Stimulated activated CD4-positive, alpha-beta T cell treated with anti-CD3 and anti-CD28 coated beads, Interleukin-12 subunit alpha, Interleukin-12 subunit beta, amount 100 ng/mL, for 4 hours (primary cell): ENCODE measurements at places on chromosomes 16 and 17.

DNA sequence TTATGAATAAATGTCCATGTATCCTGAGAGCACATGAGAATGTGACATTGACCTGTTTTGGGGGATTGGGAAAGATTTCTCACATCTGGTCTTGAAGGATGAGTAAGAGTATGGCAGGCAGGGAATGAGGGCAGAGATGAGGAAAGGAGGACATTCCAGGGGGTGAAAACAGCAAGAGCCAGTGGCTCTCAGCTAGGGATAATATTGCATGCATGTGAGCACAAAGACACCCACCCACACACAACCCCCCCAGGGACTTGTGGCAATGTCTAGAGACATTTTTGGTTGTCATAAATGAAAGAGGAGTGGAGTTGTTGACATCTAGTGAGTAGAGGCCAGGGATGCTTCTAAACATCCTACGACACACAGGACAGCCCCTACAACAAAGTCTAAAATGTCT lies 6.0 kb downstream of the MYO1D start:
- no peak for DNase-seq

- no peak for DNase-seq
These were observed 57.3 kb downstream of the MAF start for GRCh38 chr16:79543219-79543618.

DNA sequence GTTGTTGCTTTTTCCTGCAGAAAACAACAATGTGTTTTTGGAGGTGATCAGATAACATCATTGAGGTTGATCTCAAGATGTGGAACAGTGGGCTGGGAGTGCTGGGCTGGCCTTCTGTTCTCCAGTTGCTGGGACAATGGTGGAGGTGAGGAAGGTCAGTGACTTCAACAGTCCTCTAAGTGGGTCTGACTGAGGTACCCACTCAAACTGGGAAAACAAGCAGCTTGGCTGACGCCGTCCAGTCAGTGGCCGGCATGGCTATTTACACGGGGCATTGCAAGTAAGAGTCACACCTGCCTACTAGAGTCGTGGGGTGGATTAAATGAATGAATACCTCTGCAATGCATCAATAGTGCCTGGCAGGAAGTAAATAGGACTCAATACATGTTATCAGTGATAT lies 386.7 kb upstream of the ZFHX3 start:
- no peak for DNase-seq

DNA sequence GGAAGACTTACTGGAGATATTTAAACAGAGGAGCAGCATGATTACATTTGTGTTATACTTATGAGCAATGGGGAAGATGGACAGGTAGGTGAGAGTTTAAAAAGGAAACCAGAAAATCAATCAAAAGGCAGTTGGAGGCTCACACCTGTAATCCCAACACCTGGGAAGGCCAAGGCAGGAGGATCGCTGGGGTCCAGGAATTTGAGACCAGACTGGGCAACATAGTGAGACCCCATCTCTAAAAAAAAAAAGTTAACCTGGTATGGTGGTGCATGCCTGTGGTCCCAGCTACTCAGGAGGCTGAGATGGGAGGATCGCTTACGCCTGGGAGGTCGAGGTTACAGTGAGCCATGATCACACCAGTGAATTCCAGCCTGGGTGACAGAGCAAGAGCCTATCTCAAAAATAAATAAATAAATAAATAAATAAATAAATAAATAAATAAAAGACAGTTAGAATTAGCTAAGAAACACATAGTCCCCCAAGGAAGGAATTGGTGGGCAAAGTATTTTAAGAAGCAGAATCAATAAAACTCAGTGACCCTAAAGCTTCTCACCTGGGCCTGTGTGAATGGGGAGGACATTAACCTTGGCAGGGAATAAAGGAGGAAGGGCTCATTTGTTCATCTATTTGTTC lies 32.3 kb upstream of the TOB1 start:
- no peak for DNase-seq

DNA sequence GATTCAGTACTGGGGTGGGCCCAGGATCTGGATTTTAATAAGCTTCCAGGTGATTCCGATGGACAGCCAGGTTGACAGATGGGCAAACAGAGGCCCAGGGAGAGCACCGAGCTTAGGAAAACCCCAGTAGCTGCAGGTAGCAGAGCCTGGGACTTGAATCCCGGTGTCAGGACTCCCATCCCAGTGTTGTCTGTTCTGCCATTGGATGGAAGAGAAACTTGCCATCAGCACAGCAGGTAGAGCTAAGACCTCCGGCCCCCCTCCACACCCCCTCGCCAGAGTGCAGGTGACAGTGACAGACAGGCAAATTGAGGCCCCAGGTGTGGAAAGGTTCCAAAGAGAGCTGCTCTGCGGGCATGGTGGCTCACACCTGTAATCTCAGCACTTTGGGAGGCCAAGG lies 12.4 kb downstream of the KATNB1 start:
- no peak for DNase-seq

DNA sequence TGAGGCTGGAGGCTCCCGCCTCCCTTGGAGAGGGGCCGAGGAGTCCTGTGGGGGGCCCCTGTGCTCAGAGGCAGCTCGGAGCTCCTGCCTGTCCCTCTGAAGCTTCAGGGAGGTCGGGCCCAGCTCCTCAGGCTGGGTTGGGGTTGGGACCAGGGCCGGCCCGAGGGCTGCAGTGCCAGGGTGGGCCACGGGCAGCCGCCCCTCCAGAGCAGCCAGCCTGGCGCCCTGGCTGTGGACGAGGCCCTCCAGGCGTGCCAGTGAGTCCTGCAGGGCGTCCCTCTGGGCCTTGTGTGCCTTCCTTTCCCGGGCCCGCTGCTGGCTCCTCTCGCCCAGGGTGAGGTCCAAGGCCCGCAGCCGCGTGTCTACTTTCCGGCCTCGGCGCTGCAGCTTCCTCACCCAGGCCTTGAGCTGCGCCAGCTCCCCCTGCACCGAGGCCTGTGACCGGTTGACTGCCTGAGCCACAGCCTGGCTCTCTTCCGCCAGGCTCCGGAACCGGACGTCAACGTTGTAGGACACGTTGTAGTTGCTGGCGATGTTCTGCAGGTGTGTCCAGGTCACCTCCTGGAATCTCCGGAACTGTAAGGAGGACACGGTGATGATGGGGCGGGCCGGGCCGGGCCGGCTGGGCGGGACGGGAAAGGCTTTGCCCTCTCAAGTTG lies 1.2 kb downstream of the PTX4 start:
- no peak for DNase-seq

GRCh38 chr16:48619547-48619946 lies 9.6 kb upstream of the N4BP1 start:
- DNase-seq = no peak

DNA sequence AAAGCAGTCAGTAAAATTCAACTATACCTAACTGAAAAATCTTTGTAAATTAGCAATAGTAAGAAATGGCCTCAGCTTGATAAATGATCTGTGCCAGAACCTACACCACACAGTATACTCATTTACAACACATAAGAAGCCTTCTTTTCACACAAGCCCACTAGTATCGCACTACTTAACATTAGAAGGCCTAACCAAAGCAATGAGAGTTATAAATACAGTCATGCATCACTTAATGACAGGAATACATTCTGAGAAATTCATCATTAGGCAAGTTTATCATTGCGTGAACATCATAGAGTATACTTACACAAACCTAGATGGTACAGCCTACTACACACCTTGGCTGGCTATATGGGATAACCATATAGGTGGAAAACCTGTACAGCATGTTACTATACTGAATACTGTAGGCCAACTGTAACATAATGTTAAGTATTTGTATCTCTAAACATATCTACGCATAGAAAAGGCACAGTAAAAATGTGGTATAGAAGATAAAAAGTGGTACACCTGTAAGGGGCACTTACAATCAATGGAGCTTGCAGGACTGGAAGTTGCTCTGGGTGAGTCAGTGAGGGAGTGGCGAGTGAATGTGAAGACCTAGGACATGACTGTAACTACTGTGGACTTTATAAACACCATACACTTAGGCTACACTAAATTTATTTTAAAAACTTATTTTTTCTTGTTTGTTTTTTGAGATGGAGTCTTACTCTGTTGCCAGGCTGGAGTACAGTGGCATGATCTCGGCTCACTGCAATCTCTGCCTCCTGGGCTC lies 126.5 kb upstream of the CORO6 start:
- DNase-seq = no peak

DNA sequence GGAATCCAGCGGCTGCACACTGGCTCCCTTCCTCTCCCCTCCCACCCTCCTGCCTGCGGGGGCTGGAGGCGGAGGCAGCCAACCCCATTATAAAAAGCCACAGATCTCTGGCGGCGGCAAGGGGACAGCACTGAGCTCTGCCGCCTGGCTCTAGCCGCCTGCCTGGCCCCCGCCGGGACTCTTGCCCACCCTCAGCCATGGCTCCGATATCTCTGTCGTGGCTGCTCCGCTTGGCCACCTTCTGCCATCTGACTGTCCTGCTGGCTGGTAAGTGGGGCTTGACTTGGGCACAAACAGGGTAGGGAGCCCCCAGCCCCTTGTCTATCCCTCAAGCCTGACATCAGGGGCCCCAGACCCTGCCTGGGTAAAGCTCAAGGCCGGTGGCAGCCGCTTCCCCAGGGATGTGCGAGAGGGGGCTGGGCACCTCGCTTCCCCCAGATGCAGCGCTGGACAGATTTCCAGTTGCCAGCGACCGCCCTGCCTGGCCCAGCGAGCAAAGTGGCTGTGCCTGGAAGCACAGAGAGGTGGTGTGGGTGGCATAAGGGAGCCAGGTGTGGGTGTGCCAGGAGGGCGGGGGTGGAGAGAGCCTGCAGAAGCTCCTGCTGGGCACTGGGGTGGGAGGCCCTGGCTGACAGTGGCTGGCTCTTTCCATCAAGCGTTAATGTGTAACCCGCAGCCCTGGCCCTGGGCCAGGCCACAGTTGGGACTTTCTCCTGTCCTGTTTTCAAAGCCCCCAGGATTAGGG lies at the start of gene CX3CL1:
CX3CL1 (plus strand) TSS at position 119 of the 745 bp plus-strand sequence; CDS start at position 198, 79 bp downstream.
- DNase-seq = no peak

- no peak for DNase-seq
These were observed 29.1 kb downstream of the MAP1LC3B start for GRCh38 chr16:87421003-87421912.

GRCh38 chr17:83024218-83024971 lies 55.0 kb upstream of the METRNL start:
- DNase-seq = no peak

GRCh38 chr16:75195811-75196790 lies 10.9 kb downstream of the CTRB2 start:
- DNase-seq = no peak

- DNase-seq = no peak
These were observed 84.4 kb upstream of the C17orf78 start for GRCh38 chr17:37291351-37291750.

DNA sequence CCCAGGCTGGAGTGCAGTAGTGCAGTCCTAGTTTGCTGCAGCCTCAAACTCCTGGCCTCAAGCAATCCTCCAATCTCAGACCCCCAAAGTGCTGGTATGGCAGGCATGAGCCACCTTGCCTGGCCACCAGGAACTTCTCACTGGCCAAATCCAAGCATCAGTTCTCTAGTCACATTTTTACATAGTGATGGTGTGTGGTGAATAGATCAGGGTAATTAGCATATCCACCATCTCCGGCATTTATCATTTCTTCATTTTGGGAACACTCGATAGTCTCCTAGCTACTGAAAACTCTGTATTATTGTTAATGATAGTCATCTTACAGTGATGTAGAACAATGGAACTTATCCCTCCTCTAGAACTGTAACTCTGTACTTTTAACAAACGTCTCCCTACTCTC lies 58.3 kb downstream of the RAB11FIP4 start:
- no peak for DNase-seq

DNA sequence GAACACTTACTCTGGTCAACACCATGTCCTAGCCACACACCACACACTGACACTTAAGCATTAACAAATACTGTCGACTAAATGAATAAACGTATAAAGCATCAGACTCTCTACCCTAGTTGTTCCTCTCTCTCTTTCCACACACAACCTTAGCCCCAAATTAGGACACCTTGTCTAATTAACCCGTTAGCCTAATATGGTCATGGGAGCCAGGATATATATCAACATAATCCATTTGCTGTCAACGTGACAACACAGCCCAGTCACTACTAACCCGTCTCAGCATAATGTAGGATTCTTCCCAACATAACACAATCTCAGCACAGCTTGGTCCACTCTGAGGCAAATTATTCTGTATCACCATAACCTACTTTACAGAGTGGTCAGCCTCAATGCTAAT lies 2.2 kb downstream of the DVL2 start:
- no peak for DNase-seq

DNA sequence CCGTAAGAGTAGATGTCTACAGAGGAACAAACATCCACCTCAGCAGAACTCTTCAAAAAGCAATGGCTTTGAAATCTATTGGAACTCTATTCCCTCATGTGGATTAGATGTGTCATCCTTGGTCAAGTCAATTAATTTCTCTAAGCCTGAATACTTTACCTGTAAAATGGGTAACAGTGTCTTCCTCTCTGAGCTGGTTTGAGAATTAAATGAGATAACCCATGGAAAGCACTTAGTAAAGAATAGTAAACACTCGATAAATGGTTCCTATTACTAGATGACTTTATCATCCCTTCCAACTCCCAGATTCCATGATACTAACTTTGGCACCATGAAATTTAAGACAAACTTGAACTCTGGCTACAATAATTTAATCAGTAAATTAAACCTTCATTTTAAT lies 89.1 kb downstream of the SKAP1 start:
- DNase-seq = no peak

- peak; percentile 43 for DNase-seq
These were observed at the start of gene RAB34 for GRCh38 chr17:28717578-28718332. Gene RAB34, minus strand, starts transcription at chr17:28717868. Its CDS starts 602 bp downstream, at chr17:28717266.

DNA sequence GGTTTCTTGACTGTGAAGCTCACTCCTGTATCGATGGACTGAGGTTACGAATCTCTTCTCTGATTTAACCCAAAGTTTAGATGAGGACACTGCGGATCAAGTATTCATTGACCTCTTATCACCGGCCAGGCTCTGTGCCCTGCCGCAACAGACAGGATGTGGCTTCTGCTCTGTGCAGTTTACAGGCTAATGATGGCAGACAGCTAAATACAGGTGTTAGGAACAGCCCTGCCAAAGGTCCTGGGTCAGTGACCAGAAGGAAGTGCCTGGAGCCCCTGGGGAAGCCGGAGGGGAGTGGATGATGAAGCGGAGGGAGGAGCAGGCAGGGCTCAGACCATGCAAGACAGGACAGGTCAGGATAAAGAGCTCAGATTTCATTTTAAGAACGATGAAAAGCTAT lies 44.4 kb downstream of the HAPSTR1 start:
- no peak for DNase-seq

DNA sequence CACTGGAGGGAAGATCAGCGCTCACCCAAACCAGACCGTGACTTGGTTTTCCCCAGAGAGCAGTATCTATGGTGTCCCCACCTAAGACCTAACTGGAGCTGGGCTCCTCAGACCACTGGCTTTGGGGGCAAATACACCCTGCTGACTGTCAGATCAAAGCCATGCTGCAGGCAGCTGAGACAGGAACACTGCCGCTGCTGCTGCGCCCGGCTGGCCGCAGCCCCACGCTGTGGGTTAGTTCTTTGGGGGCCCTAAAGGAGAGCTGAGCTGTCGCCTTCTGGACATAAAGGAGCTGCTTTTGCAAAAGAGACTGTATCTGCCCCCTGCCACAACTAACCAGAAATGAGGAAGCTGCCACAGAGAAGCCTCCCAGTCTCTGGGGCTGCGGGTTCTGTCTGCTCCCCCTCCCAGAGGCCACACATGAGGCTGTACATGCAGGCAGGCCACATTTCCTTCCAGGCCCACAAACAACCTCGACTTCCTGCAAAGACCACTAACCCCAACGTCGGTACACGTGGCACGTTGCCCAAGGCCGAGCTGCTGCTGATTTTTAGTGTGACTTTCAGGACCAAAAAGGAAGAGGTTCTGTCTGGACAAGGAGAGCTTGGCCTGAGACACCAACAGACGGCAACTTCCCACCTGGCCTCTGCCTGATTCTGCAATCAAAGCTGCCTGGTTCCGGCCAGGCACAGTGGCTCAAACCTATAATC lies 18.2 kb upstream of the ABR start:
- no peak for DNase-seq

- DNase-seq = no peak
These were observed 8.1 kb downstream of the MYOCD start for GRCh38 chr17:12673788-12674187.
